ENCODE measurements at places on chromosomes 3 and 15.

- DNase-seq: no peak
These were observed 75.9 kb downstream of the TMEM108 start for GRCh38 chr3:133113927-133114597.

GRCh38 chr3:97297032-97297431 lies 467.5 kb upstream of the ARL6 start:
- DNase-seq: no peak

DNA sequence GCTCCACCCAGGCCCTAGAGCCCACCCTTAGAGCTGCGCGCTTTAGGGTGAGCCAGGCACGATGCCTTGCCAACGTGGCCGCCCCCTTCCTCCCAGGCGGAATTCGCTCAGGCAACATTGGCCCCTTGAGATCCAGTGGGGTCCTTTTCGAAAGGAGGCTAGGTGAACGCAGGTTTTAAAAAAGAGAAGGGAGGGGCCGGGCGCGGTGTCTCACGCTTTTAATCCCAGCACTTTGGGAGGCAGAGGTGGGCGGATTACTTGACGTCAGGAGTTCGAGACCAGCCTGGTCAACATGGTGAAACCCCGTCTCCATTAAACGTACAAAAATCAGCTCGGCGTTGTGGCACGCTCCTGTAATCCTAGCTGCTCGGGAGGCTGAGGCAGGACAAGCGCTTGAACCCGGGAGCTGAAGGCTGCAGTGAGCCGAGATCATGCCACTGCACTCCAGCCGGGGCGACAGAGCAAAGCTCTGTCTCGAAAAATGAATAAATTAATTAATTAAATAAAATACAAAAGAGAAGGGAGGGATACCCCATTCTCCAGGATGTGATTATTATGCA lies 984 bp upstream of the RPP25 start:
- no peak for DNase-seq

- peak; percentile 95 for DNase-seq
These were observed at the start of gene ARL8B for GRCh38 chr3:5122030-5122740. TSS of gene ARL8B (plus strand) at chr3:5122292. CDS start at chr3:5122466, 174 bp downstream.

Measured in left ventricle myocardium superior (tissue), 1 donor.